ENCODE measurements at places on chromosomes 6 and 20.

DNA sequence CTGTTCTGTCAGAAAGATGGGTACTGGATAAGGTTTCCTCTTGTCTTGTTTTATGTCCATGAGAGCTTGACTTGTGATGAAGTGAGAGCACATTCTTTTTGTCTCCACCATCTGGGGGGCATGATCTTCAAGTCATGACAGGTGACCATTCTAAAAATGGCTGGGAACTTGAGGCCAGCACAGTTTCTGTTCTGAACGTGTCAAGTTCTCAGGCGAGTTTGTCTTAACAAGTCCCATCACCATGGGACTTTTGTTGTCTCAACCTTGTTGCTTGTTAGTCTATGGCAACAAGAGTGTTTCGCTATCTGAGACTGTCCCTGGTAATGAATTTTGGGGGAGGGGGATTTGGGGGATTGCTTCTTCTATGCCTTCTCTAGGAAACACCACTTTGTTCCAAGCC lies 25.6 kb upstream of the ENPP4 start:
- no peak for DNase-seq

- peak; percentile 54 for DNase-seq
Observed at GRCh38 chr6:29965873-29966601, 23.7 kb downstream of the HLA-A start.

DNA sequence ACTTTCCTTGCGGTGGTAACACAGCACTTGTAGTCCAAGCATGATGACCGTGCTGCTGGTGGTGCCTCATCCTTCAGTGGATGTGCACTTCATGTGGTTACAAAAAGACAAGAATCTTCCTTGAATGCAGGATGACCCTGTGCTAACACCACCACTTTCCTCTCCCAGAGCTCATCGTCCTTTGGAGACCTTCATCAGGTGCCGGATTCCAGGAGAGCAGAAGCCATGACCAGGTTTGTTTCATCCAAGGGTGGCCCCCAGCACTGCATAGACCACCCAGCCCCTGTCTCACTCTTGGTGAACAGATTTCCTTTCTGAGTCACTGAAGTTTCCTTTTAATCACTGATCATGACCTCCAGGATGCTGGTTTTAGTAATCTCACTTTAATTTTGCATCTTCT lies 101.2 kb upstream of the SYNDIG1 start:
- DNase-seq: no peak

- DNase-seq: no peak
Observed at GRCh38 chr20:2237059-2237458, 58.7 kb upstream of the TGM3 start.

DNA sequence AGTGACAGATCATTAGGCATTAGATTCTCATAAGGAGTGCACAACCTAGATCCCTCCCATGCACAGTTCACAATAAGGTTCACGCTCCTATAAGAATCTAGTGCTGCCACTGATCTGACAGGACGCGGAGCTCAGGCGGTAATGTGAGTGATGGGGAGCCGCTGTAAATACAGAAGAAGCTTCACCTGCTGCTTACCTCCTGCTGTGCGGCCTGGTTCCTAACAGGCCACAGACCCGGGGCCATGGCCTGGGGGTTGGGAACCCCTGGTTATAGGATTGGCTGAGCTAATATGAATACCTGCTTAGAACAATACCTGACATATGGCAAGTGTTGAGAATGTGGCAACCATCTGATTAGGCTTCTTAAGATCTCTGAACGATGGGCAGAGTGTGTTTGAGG lies 2.4 kb downstream of the PNPLA1 start:
- DNase-seq: no peak

DNA sequence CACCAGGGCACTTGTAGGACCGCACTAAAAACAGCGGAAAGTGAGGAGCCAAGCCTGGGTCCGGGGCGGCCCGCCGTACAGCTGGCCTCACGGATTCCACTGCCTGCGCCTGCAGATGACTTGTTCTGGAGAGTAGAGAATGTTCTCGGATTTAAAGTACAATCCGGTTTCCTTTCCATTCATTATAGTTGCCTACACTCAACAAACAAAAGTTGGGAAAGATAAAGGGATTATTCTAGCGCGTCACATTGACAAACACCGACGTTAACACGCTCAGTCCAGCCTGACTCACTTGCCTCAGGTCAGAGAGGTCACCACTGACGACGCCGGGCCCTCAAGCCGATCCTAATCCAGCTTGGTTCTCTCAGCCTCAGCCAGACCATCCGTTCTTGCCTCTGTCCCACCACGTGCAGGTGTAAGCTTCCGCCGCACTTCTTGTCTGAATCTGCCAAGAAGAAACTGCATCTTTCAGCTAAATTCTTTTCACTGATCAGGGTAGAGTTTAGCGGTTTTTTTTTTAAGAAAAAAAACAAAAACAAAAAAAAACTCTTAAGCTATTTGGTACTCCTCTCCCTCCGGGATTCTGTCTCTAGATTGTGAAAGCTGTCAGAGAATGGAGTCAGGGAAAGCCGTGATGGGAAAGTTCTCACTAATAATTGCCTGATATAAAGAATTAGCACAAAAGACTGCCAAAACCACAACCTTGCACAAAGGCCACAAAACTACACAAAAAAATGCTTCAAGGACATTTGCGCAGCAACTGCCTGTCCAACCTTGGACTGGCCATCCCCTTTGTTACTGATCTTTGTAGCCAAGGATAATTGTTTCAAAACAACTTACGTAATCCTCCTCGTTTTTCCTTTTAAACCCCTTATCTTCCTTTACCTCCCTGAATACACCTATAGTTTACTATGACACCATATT lies 1.1 kb upstream of the PHF10 start:
- DNase-seq: no peak

DNA sequence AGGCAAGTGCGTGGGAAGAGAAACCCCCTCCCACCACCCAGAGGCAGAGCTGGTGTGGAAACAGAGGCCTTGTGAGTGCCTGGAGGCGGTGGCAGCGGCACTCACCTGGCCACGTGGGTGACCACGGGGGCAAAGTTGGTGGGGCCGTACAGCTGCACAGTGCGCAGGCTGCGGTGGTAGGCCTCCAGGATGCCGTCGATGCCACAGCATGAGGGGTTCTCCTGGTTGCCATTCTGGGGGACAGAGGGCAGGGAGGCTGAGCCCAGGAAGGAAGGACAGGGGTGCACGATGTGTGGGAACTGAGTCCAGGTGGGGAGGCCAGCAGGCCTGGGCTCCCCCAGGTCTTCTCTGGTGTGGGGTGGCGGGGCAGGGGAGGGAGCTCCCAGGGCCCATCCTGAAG lies 47.7 kb downstream of the RAB44 start:
- DNase-seq: no peak

DNA sequence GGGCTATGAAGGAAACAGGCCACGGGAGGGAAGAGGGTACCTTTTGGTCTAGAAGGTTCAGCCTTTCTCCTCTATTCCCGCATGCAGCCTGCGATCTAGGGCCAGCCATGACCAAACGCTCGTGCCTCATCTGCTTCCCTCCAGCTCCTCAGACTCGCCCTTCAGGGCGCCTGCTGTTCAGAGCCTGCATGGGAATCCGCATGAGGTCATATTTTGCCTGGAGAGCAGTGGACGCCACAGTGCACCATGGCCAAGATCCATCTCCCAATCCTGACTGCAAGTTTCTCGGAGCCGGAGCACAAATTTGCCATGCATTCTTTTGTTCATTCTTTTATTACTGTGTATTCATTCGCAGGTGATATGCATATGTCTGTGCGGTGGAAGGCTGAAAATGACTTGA lies 608.1 kb downstream of the QKI start:
- no peak for DNase-seq

DNA sequence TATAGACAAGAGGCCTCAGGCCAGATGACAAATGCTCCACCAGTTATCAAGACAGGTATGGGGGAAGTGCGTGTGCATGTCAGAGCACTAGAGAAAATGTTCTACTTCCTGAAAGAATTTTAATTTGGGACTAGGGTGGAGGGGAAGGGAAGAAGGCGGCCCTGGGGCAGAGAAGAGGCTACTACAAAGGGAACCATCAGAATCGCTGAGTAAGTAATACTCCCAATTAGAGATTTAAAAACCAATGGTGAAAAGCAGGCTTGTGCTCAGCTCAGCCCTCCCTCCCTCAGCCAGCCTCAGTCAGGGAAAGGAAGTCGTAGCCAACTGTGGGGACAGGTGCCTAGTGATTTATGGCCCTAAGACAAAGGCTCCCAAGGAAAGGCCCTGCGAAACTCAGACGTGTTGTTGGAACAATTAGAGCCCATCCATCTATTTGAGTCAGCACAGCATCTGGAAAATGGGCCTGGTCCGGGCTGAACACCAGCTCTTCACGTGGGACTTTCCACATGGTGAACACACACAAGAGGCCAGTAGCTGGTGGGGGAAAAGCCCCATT lies 15.0 kb upstream of the MAFB start:
- no peak for DNase-seq

DNA sequence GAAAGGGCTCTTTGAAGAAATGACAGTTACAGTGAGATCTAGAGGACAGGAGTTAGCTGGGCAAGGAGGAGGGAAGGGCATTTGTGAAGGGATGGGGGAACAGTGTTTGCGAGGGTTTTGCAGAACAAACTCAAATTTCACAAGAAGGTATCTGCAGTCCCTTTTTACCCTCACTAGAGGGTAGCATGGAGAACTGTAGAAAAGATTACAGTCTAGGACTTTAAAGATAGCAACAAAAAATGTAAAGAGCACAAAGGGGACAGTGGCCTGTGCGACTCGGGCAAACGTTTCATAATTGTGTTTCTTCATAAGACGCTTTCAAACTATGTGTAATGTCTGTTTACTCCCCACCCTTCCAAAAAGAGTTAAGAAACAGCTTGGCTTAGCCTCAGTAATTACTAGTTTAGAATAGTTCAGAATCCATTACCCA lies 21.2 kb upstream of the ASXL1 start:
- no peak for DNase-seq

- DNase-seq: peak; percentile 61
Observed at GRCh38 chr6:41515995-41516394, 30.2 kb upstream of the FOXP4 start.

DNA sequence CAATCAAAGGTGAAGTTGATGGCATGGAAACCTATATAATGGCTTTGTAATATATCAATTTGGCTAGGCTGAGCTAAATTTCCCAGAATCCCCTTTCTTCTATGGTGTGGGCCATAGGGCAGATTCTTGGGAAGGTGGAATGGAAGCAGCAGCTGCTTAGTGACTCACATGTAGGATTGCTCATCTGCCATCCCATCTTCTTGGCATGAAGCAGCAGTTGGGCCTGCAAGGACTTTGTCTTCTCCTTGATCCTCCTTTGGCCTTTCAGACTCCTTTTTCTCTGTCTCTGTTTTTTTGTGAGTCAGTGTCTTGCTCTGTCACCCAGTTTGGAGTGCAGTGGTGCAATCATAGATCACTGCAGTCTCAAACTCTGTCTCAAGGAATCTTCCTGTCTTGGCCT lies 52.6 kb upstream of the CEP162 start:
- DNase-seq: no peak

- DNase-seq: no peak
Observed at GRCh38 chr20:16917636-16918035, 169.5 kb downstream of the OTOR start.

- DNase-seq: no peak
Observed at GRCh38 chr6:85942844-85943243, 300.2 kb upstream of the SYNCRIP start.

- no peak for DNase-seq
Observed at GRCh38 chr6:169101036-169101805, 152.4 kb downstream of the THBS2 start.

- no peak for DNase-seq
Observed at GRCh38 chr20:59673998-59674445, 69.7 kb downstream of the PHACTR3 start.

GRCh38 chr20:4837760-4838159 lies 116.1 kb downstream of the PRND start:
- no peak for DNase-seq

GRCh38 chr20:45067558-45067957 lies 33.4 kb downstream of the KCNS1 start:
- DNase-seq: no peak

DNA sequence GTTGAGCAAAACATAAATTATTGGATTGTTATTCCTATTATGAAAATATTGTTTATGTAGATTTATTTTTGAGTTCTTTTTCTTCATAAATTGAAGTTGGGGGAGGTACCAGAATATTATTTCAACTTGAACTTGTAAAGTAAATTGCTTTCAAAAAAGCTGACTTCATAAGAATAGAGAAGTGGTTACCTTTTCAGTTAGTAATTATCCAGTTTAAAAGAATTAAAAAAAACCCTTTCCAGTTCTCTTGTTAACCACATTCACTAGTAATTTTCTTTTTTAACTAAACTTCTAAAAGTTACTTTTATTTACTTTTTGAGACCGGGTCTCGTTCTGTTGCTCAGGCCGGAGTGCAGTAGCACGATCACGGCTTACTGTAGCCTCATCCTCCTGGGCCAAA lies 124.3 kb downstream of the CDKAL1 start:
- DNase-seq: no peak

GRCh38 chr6:98823428-98824161 lies 10.8 kb upstream of the POU3F2 start:
- peak; percentile 19 for DNase-seq

GRCh38 chr6:139703780-139704179 lies 329.3 kb upstream of the CITED2 start:
- DNase-seq: no peak

DNA sequence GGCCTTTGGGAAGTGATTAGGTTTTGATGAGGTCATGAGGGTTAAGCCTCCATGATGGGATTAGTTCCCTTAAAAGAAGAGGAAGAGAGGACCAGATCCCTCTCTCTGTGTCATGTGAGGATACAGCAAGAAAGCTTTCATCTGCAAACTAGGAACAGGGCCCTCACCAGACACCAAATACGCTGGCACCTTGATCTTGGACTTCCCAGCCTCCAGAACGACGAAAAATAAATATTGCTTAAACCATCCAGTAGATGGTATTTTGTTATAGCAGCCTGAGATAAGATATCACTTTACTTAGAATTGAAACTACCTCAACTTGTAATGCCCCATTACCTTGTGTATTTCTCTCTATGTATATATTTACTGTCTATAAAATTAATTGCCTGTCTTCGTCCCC lies 65.4 kb upstream of the NNAT start:
- DNase-seq: no peak

DNA sequence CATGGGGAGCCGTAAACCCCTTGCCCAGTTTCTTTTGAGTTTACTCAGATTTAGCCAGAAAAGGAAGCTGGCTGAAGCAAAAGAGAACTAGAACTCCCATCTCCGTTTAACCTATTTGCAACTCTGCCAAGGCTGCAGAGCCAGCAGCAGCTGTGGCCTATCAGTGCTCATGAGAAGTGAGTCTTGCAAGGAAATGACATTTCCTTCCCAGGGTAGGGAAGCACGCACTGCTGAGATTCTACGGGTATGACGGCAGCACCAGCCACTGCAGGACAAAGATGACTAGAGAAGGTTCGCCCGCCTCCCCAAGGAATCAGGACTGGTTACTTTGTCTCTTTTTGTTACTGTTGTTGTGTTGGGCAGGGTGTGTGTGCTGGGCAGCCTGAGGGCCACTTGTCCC lies 47.6 kb downstream of the PPP1R3G start:
- no peak for DNase-seq

DNA sequence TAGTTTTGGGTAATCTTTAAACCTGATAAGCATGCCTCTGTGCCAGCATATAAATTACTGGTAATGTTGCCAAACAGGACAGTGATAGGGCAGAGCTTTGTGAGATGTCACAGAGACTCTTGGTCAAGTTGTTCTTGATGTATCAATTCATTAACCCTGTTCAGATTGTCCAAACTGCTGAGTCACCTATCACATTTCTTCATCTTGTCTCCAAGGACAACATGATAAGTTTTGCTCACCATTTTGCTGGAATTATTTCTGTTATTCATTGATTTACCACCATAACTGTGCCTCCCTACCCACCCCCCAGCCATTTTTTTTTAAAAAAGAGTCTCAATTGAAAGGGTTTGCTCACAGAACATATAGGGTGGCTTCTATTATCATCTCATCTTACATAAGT lies 19.5 kb upstream of the GMNN start:
- no peak for DNase-seq
